ENCODE measurements at places on chromosomes 13 and 19.

DNA sequence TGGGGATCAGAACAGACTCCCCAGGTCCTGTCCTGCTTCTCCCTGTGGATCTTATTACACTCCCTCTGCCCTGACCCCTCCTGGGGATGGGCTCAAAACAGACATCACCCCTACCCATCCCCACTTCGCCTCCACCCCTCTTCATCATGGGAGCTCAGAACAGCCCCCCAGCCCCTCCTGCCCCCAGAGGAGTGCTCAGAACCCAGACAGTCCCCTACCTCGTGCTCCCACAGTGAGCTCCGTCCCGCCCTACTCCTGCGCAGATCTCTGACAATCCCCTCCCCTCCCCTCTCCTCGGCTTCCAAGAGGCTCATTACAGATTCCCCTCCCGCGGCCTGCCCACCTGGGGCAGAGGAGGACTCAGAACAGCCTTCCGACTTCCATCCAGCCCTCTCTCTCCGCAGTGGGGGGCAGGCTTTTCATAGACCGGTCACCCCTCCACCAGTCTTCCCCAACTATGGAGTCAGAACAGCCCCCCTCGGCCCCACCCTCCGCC is 6.1 kb downstream of the NXNL1 start:
- DNase-seq = no peak

DNA sequence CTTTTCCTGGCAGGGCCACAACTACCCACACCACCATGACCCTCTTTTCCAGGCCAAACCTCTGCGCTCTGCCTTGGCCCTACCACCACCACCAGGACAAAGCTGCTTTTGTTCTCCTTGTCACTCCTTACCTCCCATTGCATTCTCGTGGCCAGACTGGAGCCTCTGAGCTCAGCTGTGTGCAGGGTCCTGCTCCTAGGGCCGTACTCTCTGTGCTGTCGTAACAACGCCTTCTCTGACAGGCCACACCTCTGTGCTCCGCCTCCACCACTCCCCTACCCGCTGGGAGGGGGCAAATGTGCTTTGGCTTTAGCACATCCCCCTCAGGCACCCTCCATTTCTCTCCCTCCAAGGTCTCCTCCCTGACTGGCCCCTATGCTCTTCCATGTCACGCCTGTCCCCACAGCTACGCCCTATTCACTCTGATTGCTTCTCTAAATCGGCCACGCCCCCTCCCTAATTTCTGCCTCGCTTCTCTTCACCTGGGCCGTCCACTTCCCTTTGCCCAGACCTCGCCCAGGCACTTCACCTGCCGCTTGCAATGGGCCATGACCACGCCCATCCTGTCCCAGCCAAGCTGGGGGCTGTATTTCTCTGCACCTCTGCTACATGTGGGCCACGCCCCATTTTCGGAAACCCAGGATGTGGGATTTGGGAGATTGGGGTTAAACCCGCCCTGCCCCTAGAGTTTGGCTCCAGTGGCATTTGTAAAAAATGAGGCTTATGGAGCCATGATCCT is 472.3 kb downstream of the KLF12 start:
- no peak for DNase-seq

GRCh38 chr19:48351341-48351752 is 12.4 kb downstream of the TMEM143 start:
- peak; percentile 82 for DNase-seq

- no peak for DNase-seq
These were observed 327.5 kb upstream of the SPRY2 start for GRCh38 chr13:80668452-80668851.

All from activated CD4-positive, alpha-beta T cell treated with anti-CD3 and anti-CD28 coated beads, Interleukin-2, amount 50 U/mL, for 1 hour (primary cell).